GM04503 (cell line): ENCODE measurements at places on chromosomes 2 and 18.

- DNase-seq, result no peak
These were observed 18.5 kb upstream of the EML6 start for GRCh38 chr2:54704688-54705605.

- DNase-seq, result no peak
These were observed 211.5 kb downstream of the RAD51AP2 start for GRCh38 chr2:17306706-17307105.

DNA sequence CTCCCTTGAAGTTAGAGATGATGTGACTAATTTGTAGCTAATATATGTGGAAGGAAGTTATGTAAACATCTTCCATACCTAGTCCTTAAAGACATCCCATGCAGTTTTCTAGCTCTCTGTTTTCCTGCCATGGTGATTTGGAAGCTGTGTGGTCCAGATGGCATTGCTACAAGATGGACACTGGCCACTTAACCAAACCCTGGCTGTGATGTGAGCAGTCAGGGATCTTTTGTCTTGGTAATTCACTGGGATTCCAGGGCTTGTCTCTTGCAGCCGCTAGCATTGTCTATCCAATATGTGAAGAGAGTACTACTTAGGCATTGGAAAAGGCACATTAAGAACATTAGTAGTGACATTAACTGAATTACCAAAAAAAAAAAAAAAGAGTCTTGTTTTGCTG is 139.9 kb upstream of the DOCK10 start:
- DNase-seq, result no peak

DNA sequence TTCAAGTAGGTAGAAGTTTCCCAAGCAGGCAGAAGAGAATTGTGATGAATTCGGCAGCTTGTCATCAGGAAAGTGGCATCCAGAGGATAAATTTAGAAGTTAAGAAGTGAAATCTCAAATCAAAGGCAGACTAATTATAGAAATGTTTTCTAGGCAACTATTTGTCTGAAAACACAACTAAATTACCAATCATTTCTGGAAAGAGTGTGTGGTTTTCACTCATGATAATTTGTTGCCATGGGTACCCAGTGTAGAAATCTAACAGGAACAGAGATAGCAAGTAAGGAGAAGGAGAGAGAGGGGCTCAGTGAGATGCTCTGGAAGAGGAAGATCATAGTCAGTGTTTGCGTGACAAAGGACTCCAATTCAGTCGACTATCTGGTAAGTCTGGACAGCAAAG is 208.1 kb downstream of the NCKAP5 start:
- no peak for DNase-seq

GRCh38 chr2:51299370-51299769 is 267.4 kb upstream of the NRXN1 start:
- no peak for DNase-seq

DNA sequence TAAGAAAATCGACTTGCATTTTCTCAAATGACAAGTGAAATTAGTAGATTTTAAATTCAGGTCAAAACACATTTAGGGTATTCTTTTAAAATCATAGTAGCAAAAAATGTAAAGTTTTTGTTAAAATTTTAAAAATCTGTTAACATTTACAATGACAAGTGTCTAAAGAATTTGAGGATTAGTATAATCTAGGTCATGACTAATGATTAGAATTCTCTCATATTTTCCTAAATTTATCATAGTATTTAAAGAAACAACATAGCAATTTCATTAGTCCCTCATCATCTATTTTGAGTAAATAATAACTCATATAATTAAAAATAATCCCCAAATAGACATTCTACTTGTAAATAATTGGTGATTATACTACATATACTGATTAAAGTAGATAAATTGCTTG is 23.6 kb downstream of the THUMPD2 start:
- no peak for DNase-seq

GRCh38 chr2:64228918-64229317 is 84.7 kb upstream of the PELI1 start:
- DNase-seq, result no peak

- no peak for DNase-seq
These were observed 416.6 kb downstream of the NRXN1 start for GRCh38 chr2:50615291-50615690.

DNA sequence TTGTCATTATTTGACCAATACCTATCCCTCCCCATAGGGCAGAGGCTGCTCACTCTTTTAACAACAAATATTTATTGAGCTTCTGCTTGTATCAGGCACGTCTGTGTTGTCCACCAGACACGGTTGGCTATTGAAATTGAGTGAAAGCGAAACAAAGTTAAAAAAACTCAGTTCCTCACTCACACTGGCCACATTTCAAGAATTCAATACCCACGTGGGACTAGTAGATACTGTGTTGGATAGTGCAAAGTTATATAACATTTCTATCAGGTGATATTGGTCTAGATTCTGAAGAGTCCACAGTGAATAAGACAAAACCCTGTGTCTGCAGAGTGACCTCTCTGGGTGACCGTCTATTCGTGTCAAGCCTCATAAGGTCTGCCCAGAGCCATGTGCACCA is 43.9 kb upstream of the GALR1 start:
- no peak for DNase-seq

- peak; percentile 63 for DNase-seq
These were observed 65.4 kb upstream of the VRK2 start for GRCh38 chr2:57981083-57981768.

- no peak for DNase-seq
These were observed 20.4 kb downstream of the ATP6V1B1 start for GRCh38 chr2:70956141-70956540.

DNA sequence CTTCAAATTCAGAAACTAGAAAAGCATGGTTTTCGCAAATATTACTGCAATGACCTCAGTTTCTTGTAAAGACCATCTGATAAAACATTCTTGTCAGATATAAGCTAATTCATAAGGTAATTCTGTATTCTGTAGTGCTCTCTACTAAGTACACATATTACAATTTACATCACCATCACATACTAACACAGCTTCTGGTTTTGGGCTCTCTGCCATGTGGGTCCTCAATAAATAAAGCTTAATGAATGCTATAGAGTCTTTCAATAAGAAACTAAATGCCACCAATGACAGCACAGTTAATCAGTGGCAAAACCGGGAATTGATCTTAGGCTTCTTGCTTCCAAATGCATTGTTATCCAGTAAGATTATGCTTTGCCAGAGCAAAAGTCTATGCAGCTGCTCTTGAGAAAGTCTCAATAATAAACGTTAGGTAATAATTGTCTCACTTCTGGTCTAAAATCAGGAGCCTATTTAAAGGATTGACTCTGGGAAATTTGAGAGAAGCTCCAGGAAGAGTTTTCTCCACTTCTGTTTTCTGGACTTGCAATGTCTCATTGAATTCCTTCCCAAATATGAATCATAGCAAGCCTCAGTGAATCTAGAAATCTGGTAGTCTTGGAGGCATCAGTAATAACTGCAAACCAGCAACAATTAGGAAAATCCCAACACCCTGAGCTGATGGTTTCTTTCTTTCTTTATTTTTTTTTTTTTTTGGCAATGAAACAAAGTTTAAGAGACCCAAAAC is 67.9 kb upstream of the RAPGEF4 start:
- no peak for DNase-seq

DNA sequence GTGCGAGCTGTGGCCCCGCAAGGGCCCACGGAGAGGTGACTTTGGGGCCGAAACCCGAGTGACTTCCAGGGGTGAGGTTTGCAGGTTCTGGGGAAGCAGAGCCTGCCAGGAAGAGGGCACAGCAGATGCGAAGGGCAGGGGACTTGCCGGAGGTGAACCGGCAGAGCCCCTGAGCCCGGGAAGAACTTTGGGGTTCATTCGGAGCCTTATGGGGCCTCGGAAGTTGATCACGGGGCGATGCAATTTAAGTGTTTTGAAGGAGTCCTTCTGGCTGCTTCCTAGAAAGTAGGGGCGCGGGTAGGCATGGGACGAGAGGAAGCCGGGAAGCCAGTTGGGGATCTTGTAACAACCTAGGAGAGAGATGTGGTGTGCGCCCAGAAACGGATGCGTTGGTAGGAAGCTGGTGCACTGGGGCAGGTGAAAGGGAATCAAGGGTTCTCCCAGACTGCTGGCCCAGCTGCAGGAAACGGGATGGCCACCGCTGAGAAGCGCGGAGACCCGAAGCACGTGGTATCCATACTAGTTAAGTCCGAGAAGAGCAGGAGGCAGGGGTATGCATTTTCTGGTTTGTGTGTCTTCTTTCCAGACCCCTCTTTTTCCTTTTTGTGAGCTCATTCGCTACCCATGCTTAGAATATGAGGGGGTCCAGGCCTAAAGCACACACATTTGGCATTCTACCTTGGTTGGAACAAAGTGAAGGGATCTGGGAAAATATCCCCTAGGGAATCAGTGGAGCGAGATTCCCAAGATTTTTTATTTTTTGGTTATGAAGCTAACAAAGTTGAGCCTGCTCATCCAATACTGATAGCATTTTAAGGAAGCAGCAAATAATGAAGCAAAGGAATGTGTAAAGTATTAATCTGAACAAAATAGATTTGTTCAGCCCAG is 758 bp downstream of the SCLY start:
- DNase-seq, result no peak

GRCh38 chr2:71347517-71347916 is 15.9 kb downstream of the ZNF638 start:
- no peak for DNase-seq

DNA sequence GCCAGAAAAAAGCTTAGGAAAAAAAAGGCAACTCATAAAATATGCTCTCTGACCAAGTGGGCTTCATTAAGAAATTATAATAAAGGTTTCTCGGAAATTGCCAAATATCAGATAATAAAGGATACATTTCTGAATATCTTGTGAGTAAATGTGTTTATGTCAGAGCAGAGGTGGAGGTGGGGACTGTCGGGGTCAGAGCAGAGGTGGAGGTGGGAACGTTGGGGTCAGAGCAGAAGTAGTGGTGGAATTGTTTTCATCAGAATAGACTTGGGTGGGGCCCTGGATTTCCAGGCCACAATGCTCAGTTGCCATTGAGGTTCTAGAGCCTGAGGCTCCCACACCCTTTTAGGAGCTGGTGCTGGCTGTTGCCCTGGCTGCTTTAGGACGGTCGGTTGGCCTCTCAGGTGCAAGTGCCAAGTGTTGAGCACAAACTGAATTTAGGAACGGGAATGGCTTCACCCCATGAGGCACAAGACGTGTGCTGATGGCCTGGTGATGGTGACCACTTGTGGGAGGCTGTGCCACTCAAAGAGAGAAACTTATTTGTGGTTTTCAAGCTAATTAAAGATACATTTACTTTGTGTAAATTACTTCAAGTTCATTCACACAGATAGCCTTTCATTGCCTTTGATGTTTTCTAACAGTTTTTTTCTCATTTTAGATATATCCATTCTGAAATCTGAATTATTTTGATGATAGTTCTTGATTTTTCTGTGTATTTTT is 131.5 kb downstream of the ATP9B start:
- DNase-seq, result no peak

GRCh38 chr2:146481629-146482028 is 1363.2 kb upstream of the ACVR2A start:
- DNase-seq, result no peak

- DNase-seq, result no peak
These were observed 19.1 kb downstream of the PLA2R1 start for GRCh38 chr2:160043265-160043664.

DNA sequence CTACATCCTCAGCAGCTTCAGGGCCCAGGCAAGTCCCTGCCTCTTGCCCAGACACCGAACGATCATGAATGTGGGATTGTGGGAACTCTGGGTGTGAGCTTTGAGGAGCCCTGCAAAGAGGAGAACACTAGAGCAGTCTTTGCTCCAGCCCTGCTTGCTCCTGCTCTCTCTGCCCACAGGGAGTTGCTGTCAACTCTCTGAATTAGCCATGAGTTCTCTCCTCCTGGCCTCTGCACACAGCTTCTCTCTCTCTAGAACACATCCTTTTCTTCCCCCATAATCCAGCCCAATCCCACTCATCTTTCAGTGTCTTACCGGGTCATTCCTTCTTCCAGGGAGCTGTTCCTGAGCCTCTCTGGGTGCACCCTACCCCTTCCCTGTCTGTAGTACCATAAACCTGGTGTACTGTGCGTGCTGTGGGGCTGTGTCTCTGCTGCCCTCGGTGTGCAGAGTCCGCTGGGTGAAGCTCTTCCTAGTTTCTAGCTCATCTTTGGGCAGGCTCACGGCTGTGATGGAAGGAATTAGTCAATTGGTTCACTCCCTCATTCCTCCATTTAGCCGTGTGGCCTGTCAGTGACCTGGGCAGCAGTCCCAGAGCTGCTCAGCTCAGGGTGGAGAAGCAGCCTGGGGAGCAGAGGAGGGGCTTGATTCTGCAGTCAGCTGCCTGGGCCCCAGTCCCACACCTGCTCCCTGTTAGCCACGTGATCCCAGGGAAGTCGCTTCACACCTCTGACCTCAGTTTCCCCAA is 132.9 kb upstream of the HDAC4 start:
- peak; percentile 21 for DNase-seq

GRCh38 chr2:6975988-6976387 is 58.8 kb downstream of the RNF144A start:
- DNase-seq, result no peak

GRCh38 chr2:191150600-191151330 is at the start of gene STAT4:
Gene STAT4 (minus strand): TSS chr2:191150994. CDS start chr2:191148203, 2,791 bp downstream.
- no peak for DNase-seq

GRCh38 chr2:72895759-72896281 is 8.6 kb downstream of the SPR start:
- DNase-seq, result peak; percentile 17

DNA sequence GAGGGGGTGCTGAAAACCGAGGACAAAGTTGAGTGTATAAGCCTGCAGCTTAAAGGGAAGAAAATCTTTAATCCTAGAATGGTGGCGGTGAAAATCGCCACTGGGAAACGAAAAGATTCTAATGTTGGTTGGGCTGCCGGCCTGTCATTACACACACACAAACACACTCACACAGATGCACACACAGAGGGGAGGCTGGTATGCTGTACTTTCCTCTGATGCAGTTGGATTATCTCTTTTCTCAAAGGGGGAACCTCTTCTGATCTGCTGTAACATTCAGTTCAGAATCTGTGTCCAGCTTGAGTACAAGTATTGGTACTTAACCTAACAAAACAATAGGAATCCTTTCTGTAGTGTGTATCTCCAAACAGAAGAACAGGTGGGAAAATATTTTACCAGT is 39.0 kb downstream of the ANXA4 start:
- DNase-seq, result no peak

- no peak for DNase-seq
These were observed 67.5 kb upstream of the ZNF516 start for GRCh38 chr18:76562286-76563122.

DNA sequence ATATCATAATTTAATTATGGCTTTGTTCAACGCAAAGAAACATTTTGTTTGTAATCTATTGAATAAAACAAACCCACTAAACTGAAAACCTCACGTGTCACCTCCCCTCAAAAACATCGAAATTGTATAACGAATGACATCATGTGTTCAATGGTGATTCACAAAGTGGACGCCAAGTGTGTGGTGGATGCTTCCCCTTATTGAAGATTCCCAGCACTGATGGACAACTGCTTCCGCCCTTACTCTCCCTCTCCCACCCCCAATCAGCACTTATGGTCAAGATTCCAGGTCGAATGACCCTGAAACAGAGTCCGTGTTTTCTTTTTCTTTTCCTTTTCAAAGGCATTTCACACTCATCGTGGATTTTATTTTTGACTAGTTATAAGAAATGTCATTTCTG is 383.0 kb upstream of the SMIM21 start:
- DNase-seq, result no peak

GRCh38 chr2:160835166-160835565 is 325.1 kb upstream of the TANK start:
- DNase-seq, result no peak

GRCh38 chr18:75489493-75490190 is 62.1 kb upstream of the SMIM21 start:
- DNase-seq, result peak; percentile 92
